ENCODE measurements at places on chromosomes 2 and 18.

- no peak for DNase-seq
Observed at GRCh38 chr2:15681089-15681885, 89.6 kb downstream of the DDX1 start.

DNA sequence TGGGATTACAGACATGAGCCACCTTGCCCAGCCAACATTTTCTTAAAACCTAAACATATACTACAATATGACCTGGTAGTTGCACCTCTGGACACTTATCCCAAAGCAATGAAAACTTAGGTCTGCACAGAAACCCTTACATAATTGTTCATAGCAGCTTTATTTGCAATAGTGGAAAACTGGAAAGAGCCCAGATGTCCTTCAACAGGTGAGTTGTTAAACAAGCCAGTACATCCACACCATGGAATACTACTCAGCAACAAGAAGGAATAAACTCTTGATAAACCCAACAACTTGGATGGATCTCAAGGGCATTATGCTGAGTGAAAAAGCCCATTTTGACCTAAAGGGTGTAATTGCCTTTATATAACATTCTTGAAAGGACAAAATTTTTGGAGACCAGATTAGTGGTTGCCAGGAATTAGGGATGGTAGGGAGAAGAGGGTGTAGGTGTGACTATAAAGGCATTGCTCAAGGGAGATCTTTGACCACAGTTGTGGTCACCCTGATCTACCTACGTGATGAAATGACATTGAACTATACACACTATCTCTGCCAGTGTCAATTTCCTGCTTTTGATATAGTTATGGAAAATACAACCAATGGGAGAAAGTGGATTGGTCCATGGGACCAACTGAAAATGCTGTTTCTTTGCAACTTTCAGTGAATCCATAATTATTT is 11.9 kb upstream of the AMMECR1L start:
- no peak for DNase-seq

DNA sequence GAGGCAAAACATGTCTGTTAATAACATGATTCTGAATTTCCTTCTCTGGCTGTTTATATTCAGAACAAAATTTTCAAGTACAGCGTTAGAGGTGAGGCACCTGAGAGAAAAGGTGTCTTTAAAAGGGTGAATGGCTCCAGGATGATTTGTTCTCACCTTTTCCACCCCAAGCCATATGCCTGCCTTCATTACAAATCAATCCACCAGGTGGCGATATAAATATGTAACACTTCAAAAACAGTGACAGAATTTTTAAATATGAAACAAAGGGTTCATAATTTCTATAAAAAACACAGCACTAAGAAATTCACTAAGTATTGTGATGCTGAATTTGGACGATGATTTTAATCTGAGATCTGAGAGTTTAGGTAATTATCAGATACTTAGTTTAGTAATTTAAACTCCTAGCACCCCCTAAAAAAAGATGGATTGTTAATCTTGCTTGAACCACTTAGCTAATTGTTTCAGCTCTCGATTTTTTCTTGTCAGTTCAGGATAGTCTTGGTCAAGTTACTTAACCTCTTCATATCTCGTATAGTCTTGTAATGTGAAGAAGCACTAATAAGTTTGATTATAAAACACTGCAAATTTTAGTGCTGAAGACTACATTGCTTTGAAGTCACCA is 528.8 kb downstream of the CPS1 start:
- no peak for DNase-seq

- DNase-seq: no peak
Observed at GRCh38 chr2:73033142-73033765, 38.3 kb downstream of the SFXN5 start.

DNA sequence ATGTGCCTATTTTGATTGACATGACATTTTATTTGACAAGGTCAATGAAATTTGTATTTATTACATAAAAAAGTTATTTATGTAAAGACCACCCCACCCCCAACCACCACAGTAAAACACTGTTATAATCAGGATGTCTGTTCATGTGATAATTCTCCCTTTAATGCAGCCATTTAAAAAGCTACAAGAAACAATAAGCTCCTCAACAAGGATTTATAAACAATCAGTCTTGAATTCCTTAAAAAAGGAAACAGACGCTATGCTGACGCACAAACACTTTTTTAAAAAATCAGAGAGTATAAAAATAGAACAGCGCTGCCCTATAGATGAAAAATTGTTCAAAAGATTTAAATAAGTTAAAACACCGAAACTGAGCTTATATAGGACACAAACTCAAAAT is 102.2 kb downstream of the SOS1 start:
- no peak for DNase-seq

DNA sequence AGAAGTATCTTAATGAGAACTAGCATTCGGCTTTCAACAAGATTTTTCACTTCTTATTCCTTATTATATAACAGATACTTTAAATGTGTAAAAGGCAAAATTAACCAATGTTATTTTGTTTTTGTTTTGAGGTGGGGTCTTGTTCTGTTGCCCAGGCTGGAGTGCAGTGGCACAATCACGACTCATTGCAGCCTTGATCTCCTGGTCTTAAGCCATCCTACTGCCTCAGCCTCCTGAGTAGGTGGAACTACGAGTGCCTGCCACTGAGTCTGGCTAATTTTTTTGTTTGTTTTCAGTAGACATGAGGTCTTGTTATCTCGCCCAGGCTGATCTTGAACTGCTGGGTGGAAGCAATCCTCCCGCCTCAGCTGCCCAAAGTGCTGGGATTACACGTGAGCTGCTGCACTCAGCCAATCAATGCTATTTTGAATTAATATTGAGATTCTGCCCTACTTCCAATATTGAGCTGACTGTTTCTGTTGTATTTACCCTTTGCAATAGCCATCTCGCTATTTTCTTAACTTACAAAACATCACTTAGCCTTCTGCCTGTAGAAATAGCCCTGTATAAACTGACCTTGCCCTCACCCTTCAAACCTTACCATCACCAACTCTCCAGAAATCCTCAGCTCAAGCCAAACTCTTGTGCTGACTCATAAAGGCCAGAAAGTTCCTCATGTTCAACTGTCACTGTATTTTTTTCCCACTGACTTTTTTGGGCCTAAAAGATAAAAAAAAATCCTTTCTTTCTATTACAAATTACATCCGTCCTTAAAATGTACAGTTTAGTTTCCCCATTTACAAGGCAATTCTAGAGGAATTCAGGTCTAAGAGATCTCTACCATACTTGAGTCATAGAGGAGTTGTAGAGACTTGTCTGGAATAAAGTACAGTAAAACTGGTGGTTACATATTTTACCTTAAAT is 94.3 kb downstream of the OLA1 start:
- no peak for DNase-seq

GRCh38 chr2:118857677-118858484 is 10.4 kb upstream of the EN1 start:
- DNase-seq: no peak

DNA sequence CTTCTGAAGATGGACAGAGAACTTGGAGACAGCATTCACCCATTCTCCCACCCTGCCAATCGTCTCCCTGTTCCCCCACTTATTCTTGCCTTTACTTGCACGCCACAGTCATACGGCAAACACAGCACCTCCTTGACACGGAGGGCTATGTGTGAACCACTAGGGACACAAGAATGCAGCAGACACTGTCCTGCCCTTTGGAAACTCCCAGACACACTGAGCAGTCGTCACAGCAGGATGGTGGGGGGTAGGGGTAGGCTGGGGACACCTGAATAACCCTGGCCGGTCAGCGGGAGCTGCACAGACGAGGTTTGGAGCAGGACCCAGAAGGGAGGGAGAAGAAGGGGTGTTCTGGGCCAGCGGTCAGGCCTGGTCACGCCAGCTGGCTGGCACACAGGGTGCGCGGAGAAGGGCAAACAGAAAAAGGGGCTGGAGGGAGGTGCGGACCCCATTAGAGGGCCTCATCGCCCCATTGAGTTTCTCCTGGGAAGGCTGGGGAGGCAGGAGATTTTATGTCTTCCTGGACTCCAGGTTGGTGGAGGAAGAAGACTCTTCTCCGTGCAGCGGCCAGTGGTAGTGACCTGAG is 40.0 kb upstream of the FOSL2 start:
- no peak for DNase-seq

DNA sequence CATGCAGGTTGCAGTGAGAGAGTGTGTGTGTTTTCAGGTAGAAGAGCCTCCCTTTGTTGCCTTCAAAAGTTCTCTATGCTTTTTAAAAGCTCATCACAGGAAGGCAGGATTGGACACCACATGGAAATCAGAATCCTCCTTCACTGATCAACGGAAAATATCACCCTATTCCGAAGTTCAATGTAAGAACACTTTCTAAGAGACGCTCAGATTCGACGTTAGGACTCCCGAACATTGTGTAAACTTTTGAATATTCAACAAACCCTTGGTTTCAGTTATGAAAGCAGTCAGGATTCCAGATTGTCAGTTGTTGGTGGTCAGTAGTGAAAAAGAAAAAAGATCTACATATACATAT is 561.4 kb upstream of the ID2 start:
- no peak for DNase-seq

DNA sequence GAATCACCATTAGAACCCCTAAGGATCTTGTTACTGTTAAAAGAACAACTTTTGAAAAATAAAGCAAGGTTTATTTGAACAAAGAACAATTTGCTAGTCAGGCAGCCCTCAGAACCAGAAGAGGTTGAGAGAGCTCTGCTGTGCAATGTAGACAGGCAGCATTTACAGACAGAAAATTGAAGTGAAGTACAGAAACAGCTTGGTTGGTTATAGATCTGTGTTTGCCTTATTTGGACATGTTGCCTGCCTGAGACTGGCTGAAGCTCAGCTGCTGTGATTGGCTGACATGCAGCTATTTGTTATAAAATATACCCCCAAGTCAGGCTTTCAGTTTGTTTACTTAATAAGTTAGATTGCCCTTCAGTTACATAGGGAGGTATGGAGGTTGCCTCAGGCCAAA is 12.5 kb downstream of the MSTN start:
- no peak for DNase-seq

DNA sequence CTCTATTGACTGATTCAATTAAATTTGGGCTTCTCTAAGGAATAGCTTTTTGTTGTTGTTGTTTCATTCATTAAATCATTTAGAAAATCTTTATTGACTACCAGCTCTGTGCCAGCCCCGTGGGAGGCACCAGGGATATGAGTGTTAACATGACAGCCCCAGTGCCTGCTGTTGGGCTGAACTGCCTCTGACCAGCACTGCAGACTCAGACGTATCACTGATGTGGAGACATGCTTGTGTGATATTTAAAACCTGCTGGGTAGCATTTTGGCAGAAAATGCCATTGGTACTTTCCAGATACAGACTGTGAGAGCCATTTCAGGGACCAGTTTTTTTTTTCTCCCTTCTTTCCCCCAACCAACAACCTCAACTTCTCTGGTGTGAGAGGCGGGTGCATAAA is 38.6 kb upstream of the KCNF1 start:
- DNase-seq: no peak

DNA sequence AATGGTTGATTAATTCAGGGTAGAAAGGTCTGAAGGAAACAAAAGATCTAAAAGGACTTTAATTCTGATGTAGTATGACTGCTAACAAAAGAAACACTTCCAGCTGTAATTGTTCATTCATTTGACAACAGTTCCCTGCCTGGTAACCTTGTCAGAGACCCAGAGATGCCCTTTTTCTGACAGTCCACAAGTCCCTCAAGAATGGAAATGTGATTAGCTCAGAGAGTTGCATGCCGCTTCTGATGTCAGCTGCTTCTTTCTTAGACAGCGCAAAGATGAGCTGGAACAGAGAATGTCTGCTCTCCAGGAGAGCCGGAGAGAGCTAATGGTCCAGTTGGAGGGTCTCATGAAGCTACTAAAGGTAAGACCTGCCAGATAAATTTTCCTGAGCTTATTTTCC is 153.6 kb downstream of the DTNA start:
- no peak for DNase-seq

DNA sequence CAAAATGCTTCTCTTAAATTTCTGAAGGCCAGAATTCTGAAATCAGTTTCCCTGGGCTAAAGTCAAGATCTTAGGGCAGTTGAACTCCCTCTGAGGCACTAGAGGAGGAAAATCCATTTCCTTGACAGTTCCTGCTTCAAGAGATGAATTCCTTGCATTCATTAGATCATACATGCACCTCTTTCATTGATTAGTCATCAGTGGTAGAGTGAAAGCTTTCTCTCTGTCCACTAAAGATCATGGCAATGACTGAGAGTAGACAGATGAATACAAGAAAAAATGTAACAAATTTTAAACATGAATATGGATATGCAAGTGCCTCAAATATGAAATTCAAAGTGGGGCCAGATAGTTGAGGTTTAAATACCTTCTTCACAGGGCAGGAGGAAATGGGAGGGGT is 693.4 kb upstream of the TMEFF2 start:
- no peak for DNase-seq

DNA sequence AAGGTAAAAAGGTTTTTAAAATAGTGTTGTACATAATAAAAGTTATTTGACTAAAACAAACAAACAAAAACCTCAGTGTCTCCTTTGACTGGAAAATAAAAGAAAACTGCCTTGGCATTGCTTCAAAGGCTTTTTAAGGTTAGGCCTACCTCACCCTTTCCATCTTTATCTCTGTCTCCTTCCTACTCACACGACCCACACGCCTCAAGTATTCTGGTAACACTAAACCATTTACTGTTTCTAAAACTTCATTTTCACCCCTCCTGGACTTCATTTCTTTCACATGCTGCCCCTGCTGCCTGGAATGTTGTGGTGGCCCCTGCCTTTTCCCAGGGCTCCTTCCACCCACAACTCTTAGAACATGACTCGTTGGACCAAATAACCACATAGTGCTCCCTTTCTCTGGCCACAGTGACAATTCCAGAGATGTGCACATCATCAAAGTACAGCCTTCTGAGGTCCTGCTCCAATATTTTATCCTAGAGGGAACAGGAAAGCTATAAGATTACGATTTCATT is 54.0 kb downstream of the ERBB4 start:
- no peak for DNase-seq

- DNase-seq: no peak
Observed at GRCh38 chr2:153228904-153229303, 249.7 kb downstream of the RPRM start.

DNA sequence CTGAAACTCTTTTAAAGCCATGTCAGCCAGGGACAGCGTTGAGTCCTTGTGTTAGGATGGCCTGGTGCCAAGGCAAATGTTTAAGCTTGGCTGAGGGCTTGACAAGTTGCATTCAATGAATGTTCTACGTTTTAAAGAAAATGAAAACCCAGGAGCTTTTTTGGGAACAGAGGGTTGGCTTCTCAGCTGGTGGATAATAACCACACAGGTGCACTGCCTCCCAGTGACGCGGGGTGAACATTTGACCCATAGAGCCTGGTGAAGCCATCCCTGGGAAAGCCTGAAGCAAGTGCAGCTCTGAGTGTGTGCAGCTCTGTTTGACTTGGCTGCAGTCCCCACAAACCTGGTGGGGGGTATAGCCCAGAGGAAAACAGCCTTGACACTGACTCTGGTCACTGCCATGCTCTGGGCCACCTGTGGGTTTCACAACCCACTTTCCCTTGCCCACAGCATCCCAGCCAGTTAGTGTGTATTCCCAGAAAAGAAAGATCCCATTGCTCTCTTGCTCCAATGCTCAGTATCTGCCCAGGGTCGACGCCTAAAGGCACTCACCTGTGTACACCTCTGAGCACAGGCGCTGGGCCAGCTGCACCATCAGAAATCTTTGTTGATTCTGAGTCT is 874.9 kb downstream of the RNF144A start:
- DNase-seq: no peak
